ENCODE measurements at places on chromosomes 6 and 20.
A peak's percentile ranks its signal among the peaks of the same experiment; 100 is the strongest.

- no peak for DNase-seq
Observed at GRCh38 chr6:116827561-116828240, 1.2 kb downstream of the GPRC6A start.

DNA sequence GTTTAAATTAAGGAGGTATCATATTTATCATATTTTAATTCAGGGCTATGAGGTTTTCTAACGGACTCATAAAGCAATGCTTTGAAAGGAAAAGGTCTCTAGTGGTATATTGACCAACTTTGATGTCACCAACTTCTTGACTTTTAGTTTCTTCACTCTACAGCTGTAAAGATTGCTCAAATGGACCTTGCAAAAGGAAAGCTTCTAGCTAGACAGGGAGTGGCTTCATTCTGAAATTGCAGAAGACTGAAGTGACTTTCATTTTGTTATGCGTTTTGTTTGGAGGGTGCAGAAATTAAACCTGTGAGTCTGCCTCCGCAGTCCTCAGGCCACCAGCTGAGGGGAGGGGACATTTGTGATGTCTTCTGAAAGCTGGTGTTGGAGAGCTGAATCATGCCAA, 95.7 kb downstream of the SLC24A3 start:
- DNase-seq, result no peak

DNA sequence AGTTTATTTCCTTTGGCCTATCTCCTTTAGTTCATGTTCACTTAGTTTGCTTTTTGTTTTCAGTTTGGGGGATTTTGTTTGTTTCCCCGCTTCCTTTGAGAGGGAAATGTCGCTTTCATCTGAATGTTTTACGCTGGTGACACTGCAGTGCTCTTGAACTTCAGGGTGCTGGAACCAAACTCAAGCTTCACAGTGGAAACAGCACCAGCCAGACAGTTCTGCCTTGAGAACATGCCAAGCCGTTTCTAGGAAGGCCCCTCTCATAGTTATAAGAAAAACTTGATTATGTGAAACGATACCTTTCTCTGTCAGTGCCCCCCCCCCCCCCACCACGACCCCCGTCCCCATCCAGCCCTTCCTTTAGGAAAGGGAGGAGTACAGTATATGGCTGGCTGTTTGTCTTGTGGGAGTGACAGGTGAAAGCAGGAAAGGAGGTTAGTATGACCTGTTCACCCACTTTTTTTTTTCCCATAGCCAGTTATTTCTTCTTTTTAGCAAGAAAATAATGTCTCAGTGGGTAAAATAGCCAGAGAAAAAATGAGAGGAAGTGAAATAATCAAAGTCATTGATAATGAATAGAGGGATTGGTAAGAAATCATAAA, 130.1 kb downstream of the LRRC1 start:
- DNase-seq, result no peak

GRCh38 chr20:49323622-49324238, 45.9 kb upstream of the ZNFX1 start:
- peak; percentile 5 for DNase-seq

DNA sequence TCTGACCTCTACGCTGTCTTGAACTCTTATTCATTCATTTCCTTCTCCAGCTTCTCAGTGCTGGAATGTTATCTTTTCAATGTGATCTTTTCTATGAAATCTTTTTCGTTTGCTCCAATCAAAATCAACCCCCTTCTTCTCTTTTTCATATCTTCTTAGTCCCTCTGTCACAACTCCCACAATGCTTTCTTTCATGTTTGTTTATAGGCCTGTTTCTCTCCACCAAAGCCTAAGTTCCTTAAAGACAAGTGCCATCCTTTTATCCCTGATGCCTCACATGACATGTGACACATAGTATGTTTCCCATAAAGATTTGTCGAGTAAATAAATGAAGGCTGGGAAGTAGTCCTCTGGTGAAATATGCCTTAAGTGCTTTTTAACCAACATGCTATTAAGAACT, 38.1 kb downstream of the CRYBG1 start:
- DNase-seq, result no peak

DNA sequence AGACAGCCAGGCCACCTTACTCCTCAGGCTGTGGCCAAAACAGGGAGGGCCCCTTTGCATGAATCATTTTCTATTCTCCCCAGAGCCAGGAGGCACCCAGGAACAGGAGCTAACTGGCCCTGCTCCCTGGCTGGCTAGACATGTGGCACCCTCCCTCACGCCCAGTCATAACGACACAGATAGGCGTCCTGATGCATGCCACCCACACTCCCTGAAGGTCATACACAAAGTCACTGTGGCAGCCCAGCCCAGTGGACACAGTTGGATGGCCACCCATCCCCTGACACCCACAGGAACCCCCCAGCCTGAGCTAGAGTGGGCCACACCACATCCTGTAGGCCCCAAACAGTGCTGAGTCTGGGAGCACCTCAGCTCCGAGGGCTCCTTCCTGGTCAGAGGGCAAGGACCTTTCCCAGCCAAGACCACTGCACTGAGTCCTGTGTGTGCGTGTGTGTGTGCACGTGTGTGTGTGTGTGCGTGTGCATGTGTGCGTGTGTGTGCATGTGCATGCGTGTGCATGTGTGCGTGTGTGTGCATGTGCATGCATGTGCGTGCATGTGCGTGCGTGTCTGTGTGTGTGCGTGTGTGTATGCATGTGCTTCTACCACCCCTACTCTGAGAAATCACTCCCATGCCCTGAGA, 21.6 kb downstream of the TFEB start:
- DNase-seq, result no peak

DNA sequence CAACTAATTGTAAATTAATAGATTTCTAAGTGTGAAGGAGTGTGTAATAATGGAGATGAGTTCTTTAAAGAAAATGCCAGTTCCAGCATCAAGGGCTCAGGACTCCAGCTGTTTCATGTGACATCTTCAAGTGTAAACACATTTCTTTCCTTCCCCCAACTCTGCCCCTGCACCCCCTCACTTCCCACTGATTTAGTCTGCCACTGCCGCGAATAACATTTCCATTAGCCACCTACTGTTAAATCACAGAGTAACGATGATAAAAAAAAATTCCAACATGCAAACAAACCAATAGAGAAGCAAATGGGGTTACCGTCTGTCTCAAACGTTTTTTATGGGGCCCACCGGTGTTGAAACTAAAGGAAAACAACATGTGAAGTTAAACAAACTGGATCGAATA, 414.3 kb downstream of the SAMD5 start:
- DNase-seq, result no peak

DNA sequence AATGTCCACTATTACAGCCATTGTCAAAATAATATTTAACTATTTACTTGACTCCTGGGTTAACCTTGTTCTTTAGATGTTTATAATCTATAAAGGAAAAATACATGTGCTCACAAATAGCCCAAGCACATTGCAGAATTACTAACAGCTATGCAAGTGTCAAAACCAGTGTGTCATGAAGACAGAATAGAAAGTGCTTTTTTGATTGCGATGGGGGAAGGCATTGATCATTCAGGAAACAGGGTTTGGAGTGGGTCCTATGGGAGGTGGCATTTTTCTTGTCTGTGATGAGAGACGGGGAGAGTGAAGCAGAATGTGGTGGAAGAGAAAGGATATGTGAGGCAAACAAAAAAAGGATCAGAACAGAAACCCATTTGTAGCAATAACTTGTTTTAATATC, 1.0 kb upstream of the AGPAT4 start:
- no peak for DNase-seq

DNA sequence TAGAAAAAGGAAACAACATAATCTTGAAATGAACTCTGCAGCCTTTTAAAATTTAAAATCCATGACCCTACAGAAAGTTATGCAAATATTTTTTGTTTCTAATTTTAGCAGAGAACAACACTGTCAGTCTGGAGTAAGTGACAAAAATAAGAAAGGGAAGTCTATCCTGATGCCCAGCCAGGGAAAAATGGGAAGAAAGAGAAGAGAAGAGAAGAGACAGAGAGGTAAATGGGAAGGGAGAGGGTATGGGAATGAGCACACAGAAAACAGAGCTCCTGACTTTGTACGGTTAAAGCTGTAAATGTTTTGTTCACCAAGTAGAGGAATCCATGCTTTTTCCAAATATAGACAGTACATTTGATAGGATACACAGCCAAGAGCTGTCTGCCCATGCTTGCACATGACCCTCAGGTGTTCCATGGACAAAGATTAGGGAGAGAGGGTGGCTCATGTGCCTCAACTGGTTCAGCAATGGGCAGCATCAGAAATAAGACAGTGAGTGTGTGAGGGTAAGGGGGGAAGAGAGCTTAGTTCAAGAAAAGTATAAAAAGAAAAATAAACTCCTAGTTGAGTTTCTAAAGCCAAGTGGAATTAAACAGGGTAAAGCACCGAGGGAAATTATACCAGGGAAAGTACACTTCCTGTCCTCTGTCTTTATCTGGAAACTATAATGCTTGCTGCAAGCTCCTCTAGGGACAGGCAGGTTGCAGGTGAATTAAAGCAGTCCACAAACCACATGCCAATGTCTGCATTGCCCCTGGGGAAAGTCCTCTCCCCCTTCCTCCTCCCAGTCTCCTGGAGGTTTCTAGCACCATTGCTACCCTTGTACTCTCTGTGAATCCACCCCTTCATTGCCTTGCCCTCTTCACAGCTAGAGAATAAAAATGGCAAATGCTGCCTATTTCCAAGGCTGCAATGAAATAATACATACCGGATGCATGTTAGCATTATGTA, 30.0 kb downstream of the MAP3K5 start:
- DNase-seq, result no peak

GRCh38 chr20:21435576-21435975, 38.2 kb upstream of the NKX2-4 start:
- no peak for DNase-seq

GRCh38 chr6:145808239-145808638, 6.4 kb downstream of the FBXO30 start:
- DNase-seq, result no peak

GRCh38 chr6:95203153-95203754, 374.1 kb upstream of the MANEA start:
- DNase-seq, result peak; percentile 50

GRCh38 chr20:57498425-57499400, 26.2 kb downstream of the CTCFL start:
- DNase-seq, result peak; percentile 18

DNA sequence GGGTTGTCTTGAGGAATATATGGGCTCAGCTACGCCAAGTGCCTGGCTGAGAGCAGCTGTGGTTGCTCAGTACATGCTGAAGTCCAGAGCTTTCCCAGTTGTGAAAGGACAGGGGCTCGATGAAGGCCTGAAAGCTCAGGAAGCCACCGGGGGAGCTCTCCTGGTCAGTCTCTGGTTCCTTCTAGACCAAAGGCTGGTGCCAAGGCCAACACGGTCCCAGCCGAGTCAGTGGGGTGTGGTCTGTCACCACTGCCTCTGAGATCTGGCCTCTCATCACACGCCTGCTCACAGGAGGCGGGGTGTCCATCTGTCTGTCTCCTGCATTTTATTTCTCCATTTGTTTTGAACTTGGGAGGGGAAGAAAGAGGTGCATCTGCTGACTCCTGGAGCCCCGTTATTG, 4.9 kb upstream of the FAM83C start:
- DNase-seq, result no peak

DNA sequence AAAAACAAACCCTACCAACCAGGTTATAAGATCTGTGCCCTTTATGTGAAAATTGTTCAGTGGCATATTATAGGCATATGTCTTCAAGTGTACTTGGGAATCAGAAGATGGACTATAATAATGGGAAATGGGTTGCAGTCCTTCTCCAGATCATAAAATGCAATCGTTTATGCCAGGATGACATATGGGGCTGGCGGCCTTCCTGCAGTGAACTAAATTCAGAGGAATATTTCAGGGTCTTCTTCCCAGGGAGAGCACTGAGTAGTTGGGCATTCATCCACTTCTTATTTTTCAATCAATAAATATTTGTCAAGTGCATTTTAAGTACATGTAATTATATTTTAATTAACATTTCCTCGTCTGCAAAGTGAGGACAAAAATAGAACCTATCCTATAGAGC, 176.2 kb upstream of the CNR1 start:
- peak; percentile 31 for DNase-seq

DNA sequence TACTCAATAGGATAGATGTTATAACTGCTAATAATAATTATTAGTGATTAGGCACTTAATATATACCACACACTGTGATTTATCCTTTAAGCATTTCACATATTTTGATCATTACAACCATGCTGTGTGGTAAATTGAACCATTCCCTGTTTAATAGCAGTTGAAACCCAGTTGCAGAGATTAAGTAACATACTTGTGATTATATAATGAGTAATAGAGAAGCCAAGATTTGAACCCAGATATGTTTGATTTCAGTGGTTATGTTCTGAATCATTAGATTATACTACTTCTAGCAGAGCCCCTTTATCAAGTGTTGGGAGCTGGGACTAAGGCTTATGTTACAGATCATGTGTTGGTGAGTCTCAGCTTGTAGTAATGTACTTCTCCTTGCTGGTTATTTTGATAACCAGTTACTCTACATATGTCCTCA, 44.1 kb downstream of the STK4 start:
- DNase-seq, result no peak

DNA sequence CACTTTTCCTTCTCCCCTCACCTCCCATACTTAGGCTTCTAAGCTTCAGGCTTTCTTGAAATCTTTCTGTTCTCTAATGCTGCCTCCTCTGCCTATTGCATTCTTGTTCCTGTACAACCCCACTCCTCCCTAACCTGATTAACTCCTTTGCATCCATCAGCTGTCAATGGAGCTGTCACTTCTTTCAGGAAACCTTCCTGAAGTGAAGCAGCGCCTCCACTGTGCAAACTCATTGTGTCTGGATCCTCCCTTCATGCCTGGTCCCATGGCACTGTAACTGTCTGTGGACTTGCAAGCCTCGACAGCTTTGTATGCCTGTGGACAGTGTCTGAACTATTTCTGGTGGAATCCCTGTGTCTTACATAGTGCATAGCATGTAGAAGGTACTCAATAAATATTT, 185.0 kb downstream of the HS3ST5 start:
- no peak for DNase-seq

GRCh38 chr6:106666282-106667021, 37.1 kb downstream of the QRSL1 start:
- no peak for DNase-seq

DNA sequence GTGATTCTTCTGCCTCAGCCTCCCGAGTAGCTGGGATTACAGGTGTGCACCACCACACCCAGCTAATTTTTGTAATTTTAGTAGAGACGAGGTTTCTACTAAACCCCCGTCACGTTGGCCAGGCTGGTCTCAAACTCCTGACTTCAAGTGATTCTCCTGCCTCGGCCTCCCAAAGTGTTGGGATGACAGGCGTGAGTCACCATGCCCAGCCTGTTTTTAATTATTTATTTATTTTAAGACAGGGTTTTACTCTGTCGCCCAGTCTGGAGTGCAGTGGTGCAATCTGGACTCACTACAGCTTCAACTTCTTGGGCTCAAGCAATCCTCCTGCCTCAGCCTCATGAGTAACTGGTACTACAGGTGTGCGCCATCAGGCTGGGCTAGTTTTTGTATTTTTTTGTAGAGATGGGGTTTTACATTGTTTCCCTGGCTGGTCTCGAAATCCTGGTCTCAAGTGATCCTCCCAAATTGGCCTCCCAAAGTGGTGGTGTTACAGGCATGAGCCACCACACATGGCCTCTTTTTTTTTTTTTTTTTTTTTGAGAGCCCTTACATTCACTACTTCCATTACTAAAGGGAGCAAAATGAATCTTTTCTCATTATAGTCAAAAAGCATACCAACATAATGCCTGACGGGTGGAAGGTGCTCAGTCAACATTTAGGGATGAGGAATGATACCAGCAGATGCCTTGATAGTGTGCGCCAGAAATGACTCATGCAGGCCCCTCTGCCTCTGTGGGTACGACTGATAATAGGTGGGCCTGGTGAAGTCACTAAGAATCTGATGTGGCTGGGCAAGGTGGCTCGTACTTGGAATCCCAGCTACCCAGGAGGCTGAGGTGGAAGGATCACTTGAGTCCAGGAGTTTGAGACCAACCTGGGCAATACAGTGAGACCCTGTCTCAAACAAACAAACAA, 17.8 kb upstream of the RALGAPB start:
- DNase-seq, result no peak

GRCh38 chr6:24856901-24857670, 58.4 kb upstream of the ARMH2 start:
- DNase-seq, result no peak

All from NCI-H1092 treated with DMSO at 0.1 percent for 48 hours (cell line).